ENCODE measurements at places on chromosomes 3 and 15.

DNA sequence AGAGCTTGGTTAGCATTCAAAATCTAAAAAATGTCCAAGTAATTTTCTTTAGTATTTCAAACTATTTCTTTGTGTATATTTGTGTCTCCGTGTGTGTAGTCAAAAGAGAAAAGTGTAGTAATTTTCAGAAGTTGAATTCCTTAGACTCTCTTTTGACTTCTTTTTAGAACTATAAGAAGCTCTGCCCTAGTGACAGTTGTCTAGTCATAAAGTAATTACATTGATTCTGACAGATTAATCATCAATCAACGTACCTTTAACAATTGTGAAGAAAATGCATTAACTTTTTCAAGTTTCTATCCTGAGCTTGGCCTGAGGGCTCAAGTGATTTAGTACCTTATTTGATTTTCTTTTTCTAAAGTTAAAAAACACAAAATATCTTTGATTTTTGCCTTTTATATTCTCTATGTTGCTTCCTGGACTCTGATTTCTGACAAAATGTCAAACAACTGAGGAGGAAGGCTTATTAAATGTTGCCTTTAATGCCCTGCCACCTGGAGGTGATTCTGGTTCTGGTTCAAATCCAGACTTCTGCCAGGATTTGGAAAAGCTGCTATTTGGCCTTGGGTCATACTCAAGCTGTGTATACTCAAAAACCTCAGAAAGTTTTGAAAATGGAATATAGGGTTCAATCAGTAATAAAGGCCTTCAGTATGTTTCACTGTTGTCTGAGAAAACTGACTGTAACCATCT is 653.6 kb downstream of the NSUN3 start:
- DNase-seq = peak; percentile 39
- no peaks in the 10 kb centered on the region for H3K36me3 ChIP-seq
- H3K4me3 ChIP-seq = no peak overlapping the region
- H3K27me3 ChIP-seq = no peaks in the 10 kb centered on the region

GRCh38 chr3:25381083-25381482 is 47.0 kb upstream of the RARB start:
- no peaks in the 10 kb centered on the region for H3K36me3 ChIP-seq
- no peaks in the 10 kb centered on the region for H3K27me3 ChIP-seq
- H3K4me1 ChIP-seq = no peaks in the 10 kb centered on the region
- no peak overlapping the region for H3K4me3 ChIP-seq

DNA sequence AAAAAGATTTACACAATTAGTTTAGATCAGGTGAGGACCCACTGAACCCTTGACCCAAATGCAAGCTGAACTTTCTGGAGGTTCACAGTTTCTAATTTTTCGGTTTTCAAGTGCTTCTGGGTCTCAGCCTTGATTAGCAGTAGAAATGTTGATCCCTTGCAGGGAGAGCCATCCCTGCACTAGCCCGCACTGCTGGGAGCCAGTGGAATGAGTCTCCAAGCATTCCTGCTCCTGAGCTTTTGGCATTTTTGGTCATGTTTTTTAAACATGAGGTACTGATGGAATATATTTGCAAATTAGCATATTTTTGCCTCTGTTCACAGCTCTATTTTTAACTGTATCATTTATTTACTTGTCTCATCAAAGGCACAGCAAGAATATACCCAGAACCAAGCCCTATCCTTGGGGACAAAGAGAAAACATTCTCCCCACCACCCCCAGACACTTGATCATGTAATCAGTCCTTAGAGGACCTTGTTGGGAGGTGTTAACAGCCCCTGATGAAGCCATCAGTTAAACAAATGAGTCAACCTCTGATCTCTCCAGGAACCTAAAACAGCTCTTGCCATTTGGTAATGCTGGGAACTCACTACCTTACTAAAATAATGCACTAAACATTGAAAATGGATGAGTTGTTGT is 119.0 kb upstream of the CTDSPL start:
- H3K4me1 ChIP-seq = peaks cover 12% of the 10 kb centered on the region
- H3K27ac ChIP-seq = peak overlapping the region; percentile 37
- no peaks in the 10 kb centered on the region for H3K36me3 ChIP-seq
- no peaks in the 10 kb centered on the region for H3K27me3 ChIP-seq
- DNase-seq = peak; percentile 81

GRCh38 chr15:33737687-33738601 is 230.4 kb upstream of the CHRM5 start:
- DNase-seq = peak; percentile 74
- H3K27ac ChIP-seq = no peak overlapping the region
- no peaks in the 10 kb centered on the region for H3K36me3 ChIP-seq

DNA sequence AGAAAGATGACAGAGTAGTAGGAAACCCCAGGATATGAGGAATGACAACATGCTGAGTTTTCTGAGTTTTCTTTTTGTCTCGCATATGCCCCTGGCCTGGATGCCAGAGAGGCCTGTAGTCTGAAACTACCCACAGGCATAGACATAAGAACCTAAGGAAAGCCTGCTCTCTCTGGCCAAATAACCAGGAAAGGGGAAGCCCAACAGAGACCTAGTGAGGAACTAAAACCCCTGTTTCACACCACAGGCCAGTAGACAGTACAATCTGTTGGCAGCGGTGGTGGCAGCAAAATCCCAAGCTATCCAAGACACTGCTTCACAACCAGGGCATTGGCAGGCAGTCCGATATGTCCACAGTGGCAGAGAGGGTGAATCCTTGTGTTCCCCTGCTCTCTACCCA is 55.0 kb upstream of the DCP1A start:
- H3K4me1 ChIP-seq = no peaks in the 10 kb centered on the region
- H3K4me3 ChIP-seq = no peak overlapping the region
- no peak for DNase-seq
- no peaks in the 10 kb centered on the region for H3K27me3 ChIP-seq

DNA sequence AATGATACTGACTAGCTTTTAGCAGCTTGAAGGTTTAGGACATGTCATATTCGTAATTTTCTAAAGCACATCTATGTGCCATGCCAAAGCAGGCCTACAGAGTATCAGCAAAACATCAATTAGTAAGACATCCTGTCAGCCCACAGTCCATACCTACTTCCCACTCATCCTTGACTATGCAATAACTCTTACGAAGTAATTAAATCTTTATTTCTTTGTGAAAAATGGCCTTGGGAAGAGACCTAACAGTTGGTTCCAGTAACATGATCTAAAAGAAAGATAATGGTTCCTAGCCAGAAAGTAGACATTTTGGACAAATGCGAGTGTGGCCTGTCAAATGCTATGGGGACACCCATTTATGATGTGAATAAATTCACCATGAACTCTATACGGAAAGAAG is 172.6 kb upstream of the TNIK start:
- H3K4me1 ChIP-seq = no peaks in the 10 kb centered on the region
- DNase-seq = no peak
- no peak overlapping the region for H3K27ac ChIP-seq
- H3K36me3 ChIP-seq = no peaks in the 10 kb centered on the region

GRCh38 chr3:196788528-196788927 is 48.9 kb downstream of the PAK2 start:
- H3K36me3 ChIP-seq = peaks cover 2% of the 10 kb centered on the region
- no peaks in the 10 kb centered on the region for H3K4me1 ChIP-seq
- DNase-seq = no peak
- no peaks in the 10 kb centered on the region for H3K27me3 ChIP-seq
- no peak overlapping the region for H3K4me3 ChIP-seq

DNA sequence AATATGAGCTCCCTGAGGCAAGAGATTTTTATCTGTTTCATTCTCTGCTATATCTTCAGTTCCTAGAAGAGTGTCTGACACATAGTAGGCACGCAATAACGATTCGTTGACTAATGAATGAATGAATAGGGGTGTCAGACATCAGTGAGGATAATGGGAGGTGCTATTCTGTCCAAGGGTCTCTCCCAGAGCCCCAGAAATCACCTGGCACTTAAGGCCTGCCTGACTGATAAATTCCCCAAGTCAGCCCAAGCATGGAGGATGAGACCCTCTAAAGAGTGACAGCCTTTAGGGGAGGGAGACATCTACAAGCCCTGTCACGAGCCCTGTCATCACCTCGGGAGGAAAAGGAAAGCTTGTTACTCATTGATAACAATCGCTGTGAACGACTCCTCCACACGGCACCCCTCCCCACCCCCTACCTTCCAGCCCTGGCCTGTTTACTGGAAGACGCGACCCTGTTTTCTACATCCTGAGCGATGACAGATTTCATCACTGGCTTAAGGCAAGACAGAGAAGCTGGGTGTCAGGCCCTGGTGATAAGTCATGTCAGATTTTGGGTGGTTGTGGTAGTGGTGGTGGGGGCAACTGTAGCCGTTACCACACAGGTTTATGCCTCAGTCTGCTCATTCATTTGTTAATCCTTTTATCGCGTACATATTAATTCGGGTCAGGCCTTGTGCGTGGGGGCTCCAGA is 23.1 kb downstream of the BHLHE40 start:
- no peak overlapping the region for H3K4me3 ChIP-seq
- H3K36me3 ChIP-seq = no peaks in the 10 kb centered on the region
- peak; percentile 96 for DNase-seq
- peak overlapping the region; percentile 68 for H3K27ac ChIP-seq

GRCh38 chr15:97316362-97316761 is 644.1 kb upstream of the ARRDC4 start:
- DNase-seq = peak; percentile 16
- no peak overlapping the region for H3K4me3 ChIP-seq
- H3K27ac ChIP-seq = no peak overlapping the region

DNA sequence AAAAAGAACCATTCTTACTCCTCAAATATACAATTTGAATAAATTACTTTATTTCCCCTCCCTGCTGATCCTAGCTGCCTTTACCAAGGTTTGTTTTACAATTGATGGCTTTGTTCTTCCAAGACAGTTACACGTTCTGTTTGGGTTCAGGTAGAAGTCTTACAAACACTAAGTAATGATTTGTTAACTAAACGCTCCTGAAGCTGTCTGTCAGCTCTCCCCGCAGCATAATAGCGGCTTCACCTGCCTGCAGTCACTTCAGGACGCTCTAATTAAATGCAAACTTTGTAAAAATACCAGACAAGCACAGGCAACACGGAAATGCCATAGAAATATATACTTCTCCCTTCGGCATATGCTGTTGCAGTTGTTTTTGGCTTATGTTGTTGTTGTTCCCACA is 176.4 kb upstream of the MDFIC2 start:
- H3K36me3 ChIP-seq = no peaks in the 10 kb centered on the region
- no peaks in the 10 kb centered on the region for H3K27me3 ChIP-seq
- peak; percentile 5 for DNase-seq
- H3K4me3 ChIP-seq = no peak overlapping the region
- no peaks in the 10 kb centered on the region for H3K4me1 ChIP-seq

GRCh38 chr3:117616227-117616626 is 906.6 kb downstream of the TUSC7 start:
- no peaks in the 10 kb centered on the region for H3K36me3 ChIP-seq
- H3K4me3 ChIP-seq = no peak overlapping the region
- no peaks in the 10 kb centered on the region for H3K4me1 ChIP-seq
- H3K27me3 ChIP-seq = no peaks in the 10 kb centered on the region
- no peak for DNase-seq

DNA sequence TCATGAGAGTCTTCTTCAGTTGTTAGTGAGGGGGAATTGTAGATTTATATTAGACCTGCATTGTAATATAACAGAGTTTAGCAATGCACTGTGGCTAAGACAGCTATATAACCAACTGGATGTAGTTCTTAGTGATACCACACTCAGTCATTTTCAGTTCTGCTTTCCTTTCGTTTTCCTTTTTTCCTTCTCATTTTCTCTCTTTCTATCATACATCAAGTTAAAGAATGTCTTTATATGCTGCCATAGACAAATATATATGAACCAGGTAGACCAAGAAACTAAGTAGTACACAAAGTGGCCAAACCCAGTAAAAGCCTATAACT is 43.7 kb upstream of the CD47 start:
- no peaks in the 10 kb centered on the region for H3K27me3 ChIP-seq
- no peaks in the 10 kb centered on the region for H3K4me1 ChIP-seq
- no peak overlapping the region for H3K27ac ChIP-seq
- H3K4me3 ChIP-seq = no peak overlapping the region
- H3K36me3 ChIP-seq = no peaks in the 10 kb centered on the region

DNA sequence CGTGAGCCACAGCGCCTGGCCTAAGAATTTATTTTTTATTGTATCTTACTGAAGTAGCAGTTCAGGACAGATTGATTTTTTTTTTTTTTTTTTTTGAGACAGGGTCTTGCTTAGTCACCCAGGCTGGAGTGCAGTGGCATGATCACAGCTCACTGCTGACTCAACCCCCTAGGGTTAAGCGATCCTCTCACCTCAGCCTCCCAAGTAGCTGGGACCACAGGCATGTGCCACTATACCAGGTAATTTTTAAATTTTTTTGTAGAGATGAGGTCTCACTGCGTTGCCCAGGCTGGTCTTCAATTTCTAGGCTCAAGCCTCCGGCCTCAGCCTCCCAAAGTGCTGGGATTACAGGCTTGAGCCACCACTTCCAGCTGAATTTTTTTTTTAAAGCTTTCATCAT is 99.8 kb upstream of the HERC1 start:
- H3K4me3 ChIP-seq = no peak overlapping the region
- no peaks in the 10 kb centered on the region for H3K4me1 ChIP-seq
- no peaks in the 10 kb centered on the region for H3K36me3 ChIP-seq
- no peaks in the 10 kb centered on the region for H3K27me3 ChIP-seq

DNA sequence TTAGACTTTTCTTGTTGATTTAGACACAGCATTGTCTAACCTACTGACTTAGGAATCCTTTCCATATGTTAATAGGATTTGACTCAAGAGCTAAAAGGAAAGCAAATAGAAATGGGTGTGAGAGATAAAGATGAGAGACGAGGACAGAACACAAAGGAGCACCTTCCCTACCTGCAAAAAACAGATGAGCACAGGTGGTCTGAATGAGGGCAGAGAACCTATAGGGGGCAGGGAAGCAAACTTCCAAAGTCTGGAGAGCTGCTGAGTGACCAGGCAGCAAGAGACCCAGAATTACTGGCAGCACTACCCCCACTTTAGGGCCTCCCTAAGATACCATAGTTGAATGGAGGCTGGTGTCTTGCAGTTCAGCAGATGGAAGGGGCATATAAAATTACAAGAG is 98.1 kb upstream of the CTNNB1 start:
- H3K36me3 ChIP-seq = no peaks in the 10 kb centered on the region
- DNase-seq = peak; percentile 51
- H3K4me3 ChIP-seq = no peak overlapping the region
- peaks cover 15% of the 10 kb centered on the region for H3K4me1 ChIP-seq
- H3K27ac ChIP-seq = no peak overlapping the region

Measured in mesendoderm (in vitro differentiated cells).